ENCODE measurements at places on chromosomes 3 and 15.
A peak's percentile ranks its signal among the peaks of the same experiment; 100 is the strongest.

GRCh38 chr15:92391640-92392039, 2.0 kb upstream of the ST8SIA2 start:
- DNase-seq: peak; percentile 62

- no peak for DNase-seq
Measured at GRCh38 chr3:62562596-62562995, 189.2 kb upstream of the FEZF2 start.

- DNase-seq: no peak
Measured at GRCh38 chr3:28104896-28105534, 136.4 kb upstream of the CMC1 start.

DNA sequence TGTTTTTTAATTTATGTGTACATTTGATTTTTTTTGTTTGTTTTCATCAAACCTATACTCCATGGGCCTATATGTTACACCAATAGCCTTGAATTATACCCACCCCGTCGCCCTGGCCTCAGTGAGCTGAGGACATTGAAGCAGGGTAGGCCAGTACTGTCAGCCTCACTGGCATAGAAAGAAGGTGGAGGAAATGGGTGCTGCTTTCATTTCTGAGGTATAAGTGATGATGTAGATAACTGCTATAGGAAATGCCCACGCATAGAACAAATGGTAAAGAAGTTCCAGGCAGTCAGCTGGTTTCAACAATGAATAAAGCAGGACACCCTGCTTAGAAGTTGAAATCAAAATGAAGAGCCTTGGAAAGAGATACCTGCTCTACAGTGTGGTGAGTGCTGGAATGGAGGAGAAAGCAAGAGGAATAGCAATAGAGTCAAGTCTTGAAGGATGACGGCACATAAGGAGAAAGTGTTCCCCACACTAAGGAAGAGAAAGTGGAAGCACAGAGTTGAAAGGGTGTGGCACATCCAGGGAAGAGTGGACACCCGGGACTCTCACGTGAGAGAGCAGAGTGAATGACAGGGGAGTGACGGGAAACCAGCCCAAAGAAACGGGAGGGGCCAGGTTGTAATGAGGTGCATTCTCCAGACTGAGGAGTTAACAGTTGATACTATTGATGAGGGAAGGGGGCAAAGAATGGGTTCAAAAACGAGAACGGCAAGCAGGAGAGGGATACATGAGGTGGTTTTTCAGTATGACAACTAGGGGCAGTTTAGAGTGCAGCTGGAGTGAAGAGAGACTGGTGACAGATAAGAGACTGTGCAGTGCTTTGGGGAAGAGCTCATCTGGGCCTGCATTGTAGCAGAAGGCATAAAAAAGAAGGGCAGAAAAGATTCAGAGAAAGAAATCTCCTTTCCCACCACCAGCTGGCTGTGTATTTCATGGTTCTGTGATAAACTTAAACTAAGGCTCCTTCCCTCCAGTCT, 70.5 kb downstream of the KLHL25 start:
- DNase-seq: no peak

GRCh38 chr15:66779331-66780009, 77.4 kb downstream of the SMAD6 start:
- no peak for DNase-seq

- no peak for DNase-seq
Measured at GRCh38 chr3:64449026-64449425, 223.8 kb upstream of the PRICKLE2 start.

- no peak for DNase-seq
Measured at GRCh38 chr3:170740726-170741591, 129.0 kb downstream of the RPL22L1 start.

- no peak for DNase-seq
Measured at GRCh38 chr3:21912711-21913110, 161.7 kb upstream of the ZNF385D start.

DNA sequence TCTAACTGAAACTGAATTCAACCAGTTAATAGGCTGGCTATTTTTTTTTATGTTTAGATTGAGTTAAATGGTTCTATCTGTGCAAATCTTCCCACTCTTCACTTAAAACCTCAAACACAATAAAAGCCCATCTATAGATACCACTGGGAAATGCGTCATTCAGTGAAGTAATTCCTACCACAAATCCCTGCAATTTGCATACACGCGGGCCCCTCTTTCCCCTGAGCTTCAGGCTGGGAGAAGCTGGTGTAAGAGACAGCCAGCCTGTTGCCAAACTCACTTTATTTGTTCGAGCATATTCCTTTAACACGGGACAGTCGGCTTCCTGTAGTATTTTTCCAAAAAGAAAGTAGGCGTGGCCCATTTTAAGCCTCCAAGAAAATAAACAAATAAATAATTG, 26.0 kb upstream of the MCTP2 start:
- peak; percentile 23 for DNase-seq

DNA sequence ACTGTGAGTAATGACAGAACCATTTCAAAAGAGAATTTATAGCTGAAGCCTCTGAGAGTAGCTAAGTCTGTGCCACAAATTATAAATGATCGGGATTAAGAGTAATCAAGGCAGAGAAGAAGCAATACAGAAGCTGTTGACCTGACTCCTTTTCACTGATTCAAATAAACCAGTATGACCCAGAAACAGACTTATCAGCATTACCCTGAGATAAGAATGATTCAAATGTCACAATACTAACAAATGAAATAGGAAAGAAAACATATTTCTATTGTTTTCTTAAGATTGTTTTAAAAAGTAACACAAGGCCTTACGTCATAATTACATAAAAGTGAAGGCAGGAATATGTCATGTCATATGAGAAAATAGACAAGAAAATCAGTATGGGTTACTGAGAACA, 1534.6 kb downstream of the SI start:
- no peak for DNase-seq

- no peak for DNase-seq
Measured at GRCh38 chr3:186385856-186386602, 24.0 kb upstream of the DGKG start.

- DNase-seq: peak; percentile 85
Measured at GRCh38 chr3:185362850-185363661, at the start of gene MAP3K13. Gene MAP3K13 (plus strand): TSS chr3:185363136. CDS start chr3:185428582, 65,446 bp downstream.

- no peak for DNase-seq
Measured at GRCh38 chr3:188486126-188486525, 332.2 kb downstream of the LPP start.

- DNase-seq: no peak
Measured at GRCh38 chr3:150975086-150975991, 2.8 kb upstream of the CLRN1 start.

DNA sequence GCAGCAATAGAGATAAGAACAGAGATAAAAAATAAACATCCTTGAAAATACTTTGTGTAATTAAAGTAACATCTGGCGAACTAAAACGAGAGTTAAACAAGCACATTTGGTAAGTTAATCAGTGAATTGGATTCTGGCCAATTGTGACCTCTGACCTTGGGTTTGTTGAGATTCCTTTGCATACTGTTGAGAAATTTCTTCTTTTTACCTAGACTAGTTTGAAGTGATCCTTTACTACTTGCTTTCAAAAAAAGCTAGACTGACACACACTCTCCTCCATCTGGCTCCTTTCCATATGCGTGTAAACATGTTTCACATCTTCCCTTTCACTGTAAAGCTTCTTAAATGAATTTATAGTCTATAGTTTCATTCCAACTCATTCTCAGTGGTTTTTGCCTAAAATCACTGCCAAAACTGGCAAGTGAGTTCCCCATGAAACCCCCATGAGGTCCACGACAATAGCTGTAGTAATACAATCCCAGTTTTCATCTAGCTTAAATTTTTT, 17.3 kb upstream of the GBE1 start:
- DNase-seq: no peak

- DNase-seq: no peak
Measured at GRCh38 chr3:151316267-151316991, at the start of gene GPR87. Gene GPR87 (minus strand): TSS chr3:151316820. CDS start chr3:151300100, 16,720 bp downstream.

- no peak for DNase-seq
Measured at GRCh38 chr15:81723701-81724100, 322.1 kb downstream of the MEX3B start.

- DNase-seq: no peak
Measured at GRCh38 chr3:48069339-48069738, 53.1 kb upstream of the MAP4 start.

GRCh38 chr3:100994809-100995208, 1.6 kb upstream of the ABI3BP start:
- DNase-seq: no peak

GRCh38 chr3:136955813-136956212, 2.0 kb upstream of the IL20RB start:
- no peak for DNase-seq

DNA sequence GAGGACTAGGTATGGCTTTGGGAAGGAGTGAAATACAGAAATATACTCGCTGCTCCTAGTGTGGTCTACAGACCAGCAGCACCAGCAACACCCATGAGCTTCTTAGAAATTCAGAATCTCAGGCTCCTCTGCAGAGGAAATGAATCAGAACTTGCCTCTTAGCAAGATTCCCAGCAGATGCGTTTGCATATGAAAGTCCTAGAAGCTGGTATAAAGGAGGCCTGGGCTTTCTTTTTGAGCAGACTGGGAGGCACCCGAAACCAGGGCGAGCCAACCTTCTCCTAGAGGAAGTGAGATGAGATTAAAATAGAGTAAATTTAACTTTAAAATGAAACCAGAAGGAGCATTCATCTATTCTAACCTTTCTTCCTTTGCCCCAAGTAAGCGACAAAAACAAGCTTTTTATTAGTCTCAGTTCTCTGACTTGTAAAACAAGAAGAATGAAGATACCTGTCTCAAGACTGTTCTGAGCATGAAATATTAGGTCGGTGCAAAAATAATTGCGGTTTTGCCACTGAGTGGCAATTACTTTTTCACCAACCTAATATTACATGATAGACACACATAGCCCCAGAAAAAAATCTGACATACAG, 140.0 kb downstream of the PDZRN3 start:
- DNase-seq: peak; percentile 43

DNA sequence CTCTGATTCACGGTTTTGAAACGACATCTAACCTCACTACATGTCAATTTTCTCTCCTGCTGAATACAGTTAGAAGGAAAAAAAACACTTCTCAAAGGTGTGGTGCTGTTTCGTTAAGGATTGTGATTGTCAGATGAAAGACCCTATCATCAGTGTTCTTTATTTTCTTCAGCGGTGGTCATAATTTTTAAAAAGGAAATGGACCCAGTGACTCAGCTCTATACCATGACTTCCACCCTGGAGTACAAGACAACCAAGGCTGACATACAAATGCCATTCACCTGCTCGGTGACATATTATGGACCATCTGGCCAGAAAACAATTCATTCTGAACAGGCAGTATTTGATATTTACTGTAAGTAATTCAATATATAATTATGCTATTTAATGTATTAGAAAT, 167.8 kb downstream of the ALCAM start:
- no peak for DNase-seq

DNA sequence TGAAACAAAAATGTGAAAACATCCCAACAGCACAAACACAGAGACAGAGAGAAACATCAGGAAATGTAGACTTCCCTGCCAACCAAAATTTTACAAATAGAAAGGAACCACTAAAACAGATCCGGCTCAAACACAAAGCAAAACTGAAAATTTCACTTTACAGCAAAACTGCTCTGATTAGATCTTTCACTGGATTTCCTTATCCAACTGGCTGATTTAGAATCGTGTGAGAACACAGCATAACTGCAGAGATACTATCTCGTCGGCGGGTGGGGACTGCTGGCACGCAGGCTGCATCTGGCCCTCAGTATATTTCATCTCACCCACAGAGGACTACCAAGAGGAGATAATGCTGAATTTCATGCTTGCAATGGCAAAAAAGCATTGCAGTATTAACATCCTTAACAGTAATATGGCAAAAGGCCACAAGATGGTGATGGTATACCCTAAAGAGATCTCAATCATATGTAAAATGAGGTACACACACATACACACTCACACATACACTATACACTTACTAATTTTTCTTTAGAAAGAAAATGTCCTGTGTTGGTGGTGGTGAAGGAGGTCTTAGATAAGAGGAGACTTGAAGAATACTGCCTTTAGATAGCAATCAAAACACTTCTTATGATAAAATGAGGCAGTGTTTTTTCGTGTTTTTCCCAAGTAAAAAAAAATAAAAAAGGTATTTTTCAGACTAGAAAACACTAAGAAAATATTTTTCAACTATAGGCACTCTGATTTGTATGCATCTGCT, 10.6 kb upstream of the LEO1 start:
- DNase-seq: peak; percentile 51

DNA sequence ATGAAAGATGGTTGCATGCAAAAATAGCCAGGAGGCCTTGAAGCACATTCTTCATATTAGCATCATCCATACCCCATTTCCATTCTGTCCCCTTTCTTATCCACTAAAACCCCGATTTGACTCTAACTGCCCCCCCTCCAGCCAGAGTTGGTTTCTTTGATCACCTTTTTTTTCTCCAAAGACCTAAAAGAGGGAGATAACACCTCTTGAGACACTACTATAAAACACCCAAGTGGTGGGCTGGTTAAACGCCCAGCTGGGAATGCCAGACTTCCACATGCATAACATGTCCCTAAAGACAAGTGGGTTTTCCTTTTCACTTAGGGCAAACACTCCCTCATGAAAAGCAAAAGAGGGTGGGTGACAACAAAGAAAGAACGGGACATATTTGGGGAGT, 133.9 kb upstream of the WNT5A start:
- no peak for DNase-seq

- no peak for DNase-seq
Measured at GRCh38 chr15:48028712-48029111, 92.1 kb upstream of the SLC24A5 start.

- DNase-seq: no peak
Measured at GRCh38 chr15:91861223-91861622, 7.7 kb downstream of the SLCO3A1 start.

GRCh38 chr3:9779075-9779593, 9.4 kb upstream of the CAMK1 start:
- peak; percentile 65 for DNase-seq

GRCh38 chr15:41564286-41564959, 5.4 kb downstream of the TYRO3 start:
- peak; percentile 88 for DNase-seq

Measured in H7 (cell line).